ENCODE measurements at places on chromosomes 4 and X.

DNA sequence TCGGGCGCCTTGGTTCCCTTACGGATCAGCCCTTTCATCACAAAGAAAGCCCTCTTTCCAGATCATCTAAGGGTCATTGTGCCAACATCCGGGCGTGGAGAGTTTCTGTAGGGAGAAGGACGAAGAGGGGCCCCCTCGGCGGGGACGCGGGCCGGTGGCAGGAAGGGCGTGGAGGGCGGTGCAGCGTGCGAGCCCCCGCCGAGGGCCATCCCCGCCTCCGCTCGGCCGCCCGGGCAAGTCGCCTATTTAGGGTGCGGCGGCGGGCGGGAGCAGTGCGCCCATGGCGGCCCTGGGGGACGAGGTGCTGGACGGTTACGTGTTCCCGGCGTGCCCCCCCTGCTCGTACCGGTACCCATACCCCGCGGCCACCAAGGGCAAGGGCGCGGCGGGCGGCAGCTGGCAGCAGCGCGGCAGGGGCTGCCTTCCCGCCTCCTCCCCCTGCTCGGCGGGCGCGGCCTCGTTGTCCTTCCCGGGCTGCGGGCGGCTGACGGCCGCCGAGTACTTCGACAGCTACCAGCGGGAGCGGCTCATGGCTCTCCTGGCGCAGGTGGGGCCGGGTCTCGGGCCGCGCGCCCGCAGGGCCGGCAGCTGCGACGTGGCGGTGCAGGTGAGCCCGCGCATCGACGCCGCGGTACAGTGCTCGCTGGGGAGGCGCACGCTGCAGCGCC, at the start of gene ZAR1:
Gene ZAR1, plus strand, starts transcription at position 241 of the 668 bp plus-strand sequence. Its CDS starts 40 bp downstream, at position 281.
- peak; percentile 71 for DNase-seq

GRCh38 chr4:73683033-73683432, 57.3 kb upstream of the CXCL8 start:
- peak; percentile 61 for DNase-seq

DNA sequence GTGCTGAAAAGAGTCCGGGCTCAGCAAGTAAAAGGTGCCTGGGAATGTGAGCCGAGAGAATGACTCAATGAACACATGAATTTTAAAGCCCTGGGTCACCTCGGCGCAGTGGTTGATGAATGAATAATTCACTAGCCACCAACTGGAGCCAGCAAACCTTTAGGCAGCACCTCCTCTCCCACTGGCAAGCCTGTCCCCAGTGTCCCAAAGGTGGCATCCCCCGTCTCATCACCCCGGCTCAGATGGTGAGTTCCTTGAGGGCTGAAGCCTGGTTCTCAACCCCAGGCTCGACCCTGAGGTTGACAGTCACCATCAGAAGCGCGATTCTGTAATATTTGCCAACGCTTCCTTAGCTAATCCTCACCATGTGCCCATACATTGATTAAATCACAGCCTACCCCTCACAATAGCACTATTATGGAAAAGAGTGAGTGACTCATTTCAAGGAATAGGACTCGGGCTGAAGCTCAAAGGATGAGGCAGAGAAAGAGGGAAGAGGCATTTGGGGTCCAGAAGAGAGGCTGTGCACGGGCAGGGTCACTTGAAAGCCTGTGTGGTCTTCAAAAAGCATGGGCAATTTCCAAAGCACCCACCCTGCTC, 2.7 kb upstream of the CCNQ start:
- no peak for DNase-seq

DNA sequence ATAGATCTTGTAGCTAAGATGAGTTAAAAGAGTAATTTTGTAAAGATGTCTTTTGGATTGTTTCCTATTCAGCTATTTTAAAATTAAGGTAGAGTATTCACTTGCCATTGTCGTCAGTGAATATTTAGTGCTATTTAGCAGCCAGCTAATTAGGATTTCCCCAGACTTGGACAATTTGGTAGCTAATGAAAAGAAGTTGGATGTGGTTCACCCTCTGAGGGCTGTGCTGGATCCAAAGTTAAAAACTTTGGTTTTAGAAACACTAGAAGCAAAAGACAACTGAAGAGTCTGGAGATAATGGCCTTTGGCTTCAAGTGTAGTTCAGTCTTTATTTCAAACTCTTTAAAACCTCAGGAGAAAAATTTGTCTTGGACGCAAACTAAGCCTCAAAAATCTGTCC, 41.3 kb downstream of the ATG4A start:
- DNase-seq, result no peak

DNA sequence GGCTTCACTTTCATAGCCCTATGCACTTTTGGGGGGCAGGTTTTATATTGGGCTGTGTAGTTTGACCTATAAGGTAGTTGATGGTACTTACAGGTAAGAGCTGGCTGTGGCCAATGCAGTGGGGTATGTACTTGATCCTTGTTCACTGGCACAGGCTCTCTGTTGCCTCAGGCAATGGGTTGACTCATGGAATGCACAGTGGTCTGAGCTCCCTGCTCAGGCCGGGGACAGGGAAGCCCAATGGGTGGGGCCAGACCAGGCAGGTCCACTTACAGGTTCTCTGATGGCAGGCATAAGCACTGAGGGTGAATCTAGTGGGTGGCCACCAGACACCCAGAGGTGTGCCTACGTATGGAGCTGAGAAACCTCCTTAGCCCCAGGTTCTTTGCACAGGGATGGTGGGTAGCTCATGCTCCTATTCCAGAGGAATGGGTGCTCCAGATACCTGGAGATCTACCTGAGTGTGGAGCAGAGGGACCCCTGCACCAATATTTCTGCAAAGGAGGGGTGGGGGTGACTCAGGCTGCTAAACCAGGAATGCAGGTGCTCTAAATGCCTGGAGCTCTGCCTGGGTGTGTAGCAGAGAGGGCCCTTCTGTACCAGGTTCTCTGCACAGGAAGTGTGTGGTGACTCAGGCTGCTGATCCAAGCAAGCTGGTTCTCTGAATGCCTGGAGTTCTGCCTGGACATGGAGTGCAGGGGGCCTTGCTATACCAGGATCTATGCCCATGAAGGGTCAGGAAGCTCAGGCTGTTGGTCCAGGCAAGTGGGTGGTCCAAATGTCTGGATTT, 52.3 kb downstream of the IL1RAPL2 start:
- no peak for DNase-seq

- DNase-seq, result no peak
Measured at GRCh38 chr4:128658214-128658631, 151.3 kb upstream of the JADE1 start.

DNA sequence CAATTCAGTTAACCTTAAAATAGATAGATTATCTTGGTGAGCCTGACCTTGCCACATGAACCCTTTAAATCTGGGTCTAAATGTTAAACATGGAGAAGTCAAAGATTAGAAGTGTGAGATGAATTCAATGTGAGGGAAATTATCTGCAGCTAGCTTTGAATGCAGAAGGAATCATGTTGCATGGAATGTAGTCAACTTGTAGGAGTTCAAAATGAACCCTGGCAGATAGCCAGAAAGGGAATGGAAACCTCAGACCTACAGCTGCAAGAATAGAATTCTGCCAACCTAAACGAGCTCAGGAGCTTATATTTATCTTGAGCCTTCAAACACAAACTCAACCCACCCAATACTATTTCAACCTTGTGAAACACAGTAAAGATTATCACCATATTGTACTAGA, 632.5 kb downstream of the KCTD8 start:
- no peak for DNase-seq

DNA sequence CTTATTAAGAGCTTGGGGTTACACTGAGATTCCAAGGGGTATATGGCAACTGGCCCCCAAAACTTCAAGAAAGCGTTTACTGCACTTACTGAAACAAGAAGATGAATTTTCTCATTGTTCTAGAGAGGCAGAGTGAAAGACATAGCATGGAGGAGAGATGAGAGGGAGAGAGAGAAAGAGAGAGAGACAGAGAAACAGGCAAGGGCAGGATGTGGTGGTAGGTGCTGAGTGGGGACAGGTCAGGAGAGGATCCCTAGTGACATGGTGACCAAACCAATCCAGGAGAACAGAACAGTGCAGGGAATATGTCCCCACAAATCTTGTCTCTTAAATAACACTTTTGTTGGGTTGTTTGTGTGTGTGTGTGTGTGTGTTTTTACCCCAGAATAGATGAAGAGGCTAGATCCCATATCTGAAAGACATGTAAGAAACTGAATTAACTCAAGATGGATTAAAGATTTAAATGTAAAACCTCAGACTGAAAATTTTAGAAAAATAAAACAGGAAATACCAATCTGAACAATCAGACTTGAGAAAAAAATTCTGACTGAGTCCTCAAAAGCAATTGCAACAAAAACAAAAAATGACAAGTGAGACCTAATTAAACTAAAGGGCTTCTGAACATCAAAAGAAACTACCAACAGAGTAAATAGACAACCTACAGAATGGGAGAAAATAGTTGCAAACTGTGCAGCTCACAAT, 202.2 kb downstream of the QDPR start:
- DNase-seq, result no peak

DNA sequence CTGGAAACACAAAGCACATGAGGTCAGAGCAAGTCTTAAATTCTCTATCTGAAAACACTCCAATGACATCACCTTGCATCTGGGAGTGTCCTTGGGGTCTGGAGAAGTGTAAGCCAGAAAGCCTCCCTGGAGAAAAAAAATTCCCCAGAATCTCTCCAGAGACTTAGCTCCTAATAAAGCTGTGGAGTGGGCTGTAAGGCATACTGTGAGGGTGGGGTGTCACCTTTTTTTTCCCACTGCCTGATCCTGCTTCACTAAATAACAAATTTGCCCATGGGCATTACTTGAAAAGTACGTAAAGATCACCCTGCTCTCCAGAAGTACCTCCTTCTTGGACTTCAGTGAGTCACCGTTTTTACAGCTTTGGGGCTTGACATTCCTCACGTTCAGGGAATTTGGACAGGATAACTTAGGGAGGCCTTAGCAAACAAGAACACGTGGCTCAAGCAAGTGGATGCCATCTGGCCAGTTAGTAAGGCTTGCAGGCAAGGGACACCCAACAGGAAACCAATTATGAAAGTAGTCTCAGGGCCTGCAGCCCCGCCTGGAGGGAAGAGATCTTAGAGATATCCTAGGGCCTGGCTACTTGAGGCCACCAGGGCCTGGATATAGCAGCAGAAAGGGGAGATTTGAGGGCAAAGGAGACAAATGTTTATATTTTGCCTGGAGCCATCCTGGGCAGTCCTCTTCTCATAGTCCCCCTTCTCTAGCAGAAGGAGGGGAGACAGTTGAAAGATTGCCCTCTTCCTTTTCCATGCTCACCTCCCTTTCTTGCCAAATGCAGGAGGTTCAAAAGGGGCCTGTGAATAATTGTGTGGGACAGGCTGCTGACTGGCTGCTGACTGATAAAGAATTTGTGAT, 60.1 kb upstream of the PLAC1 start:
- no peak for DNase-seq

DNA sequence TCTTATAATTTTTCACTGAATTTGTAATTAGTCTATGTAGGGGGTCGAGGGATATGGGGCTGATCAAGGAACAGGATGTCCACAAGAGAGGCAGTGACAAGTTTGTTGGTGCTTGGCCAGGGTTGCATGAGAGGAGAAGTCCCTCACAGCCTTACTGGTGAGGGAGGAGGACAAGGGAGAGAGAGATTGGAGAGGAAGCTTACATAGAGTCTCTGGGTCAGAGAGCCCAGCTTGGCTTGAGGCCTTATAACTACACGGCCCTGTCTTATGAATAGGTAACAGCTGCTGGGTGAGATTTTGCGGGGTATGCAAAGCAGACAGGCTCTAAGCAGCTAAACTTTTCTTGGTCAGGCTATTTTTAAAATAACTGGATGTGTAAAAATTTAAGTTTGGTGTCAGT, 37.9 kb upstream of the OTUD4 start:
- no peak for DNase-seq

- no peak for DNase-seq
Measured at GRCh38 chr4:108751321-108751720, 11.5 kb downstream of the ETNPPL start.

DNA sequence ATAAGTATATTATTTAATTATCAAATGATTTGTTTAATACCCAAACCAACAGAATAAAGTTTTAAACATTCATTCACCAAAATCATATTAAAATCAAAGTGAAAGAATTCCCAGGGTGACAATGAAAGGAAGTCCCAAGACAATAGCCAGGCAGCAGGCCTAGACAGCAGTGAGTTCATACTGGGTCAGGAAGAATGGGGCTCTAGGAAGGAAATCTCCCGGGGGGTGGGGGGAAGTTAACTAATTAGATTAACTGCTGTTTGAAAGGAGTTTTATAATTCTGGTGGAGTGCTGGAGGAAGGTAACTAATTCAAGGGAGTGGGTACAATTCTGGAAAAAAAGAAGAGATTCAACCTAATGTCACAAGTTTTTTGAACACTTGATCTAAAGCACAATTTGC, 104.1 kb downstream of the ZAR1 start:
- no peak for DNase-seq

GRCh38 chr4:155085843-155086530, 122.4 kb upstream of the NPY2R start:
- no peak for DNase-seq

DNA sequence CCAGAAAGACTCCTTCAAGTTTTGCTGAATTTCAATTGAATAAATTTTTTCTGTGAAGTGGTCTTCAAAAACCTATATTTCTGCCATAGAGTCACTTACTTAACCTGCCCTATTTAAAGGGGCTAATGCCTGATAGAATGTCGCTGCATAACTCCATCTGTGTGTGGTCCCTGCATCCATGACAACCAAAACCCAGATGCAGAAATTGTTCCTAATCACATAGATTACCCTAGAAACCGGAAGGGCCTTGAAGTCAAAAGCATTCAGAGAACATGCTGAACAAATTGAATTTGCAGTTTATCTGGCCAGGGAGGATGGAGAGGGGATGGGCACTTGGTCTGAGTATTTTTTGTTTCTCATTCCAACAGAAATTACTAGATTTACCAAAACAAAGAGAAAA, 1.5 kb upstream of the PARM1 start:
- no peak for DNase-seq

DNA sequence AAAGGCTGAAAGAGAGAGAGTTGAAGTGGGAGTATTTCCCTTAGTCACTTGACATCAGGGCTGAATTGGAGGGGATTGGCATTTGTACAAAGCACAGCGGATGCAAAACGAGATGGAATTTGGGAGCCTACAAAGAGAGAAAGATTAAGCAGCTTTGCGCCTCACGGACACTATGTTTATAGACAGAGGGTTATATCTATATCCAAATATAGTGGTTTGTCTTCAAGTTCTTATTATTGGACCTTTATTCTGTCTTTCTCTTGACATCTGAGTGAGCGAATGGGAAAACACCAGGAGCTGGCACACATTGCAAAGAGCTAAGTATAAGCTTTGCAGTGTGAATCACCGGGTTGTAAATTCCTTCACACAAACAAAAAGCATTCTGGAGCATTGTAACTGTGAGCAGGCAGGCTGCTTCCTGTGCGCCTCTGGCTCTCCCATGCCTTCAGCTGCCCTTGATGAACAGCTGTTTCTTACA, 500.2 kb downstream of the STIM2 start:
- no peak for DNase-seq

DNA sequence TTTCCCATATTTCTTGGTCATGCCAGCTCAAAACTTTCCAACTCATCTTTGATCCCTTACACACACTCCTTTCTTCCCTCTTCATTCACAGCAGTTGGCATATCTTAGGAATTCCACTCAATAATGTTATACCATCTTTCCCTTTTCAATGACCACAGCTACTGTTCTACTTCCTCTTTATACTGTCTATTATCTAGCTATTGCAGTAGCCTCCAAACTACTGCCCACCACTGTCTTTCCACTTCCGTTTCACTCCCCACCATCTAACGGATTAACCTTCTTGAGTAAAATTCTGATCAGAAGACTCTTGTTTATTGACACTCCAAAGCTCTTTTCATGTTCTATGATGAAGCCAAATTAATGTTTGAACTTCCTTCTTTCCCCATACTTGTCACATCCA, 55.8 kb downstream of the ADAMTS3 start:
- no peak for DNase-seq

All from NCI-H146 (cell line).